ENCODE measurements at places on chromosomes 6 and 20.
A peak's percentile ranks its signal among the peaks of the same experiment; 100 is the strongest.

DNA sequence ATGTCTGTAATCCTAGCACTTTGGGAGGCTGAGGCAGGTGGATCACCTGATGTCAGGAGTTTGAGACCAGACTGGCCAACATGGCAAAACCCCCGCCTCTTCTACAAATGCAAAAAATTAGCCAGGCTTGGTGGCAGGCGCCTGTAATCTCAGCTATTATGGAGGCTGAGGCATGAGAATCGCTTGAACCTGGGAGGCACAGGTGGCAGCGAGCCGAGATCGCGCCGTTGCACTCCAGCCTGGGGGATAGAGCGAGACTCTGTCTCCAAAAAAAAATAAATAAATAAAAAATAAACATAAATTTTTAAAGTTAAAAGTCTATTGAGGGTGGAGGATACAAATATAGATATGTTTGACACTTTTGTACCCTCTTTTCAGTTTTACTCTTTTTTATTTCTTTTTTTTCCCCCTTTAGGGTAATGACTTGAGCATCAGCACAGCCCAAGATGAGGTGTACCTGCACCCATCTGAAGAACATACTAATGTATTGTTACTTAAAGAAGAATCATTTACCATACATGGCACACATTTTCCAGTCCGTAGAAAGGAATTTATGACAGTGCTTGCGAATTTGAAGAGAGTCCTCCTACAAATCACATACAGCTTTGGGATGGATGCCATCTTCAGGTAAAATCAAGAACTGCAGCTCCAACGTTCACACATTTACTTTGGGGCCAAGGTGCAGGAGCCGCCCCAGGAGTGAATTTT, 368.9 kb downstream of the LAMA2 start:
- peak; percentile 31 for DNase-seq

DNA sequence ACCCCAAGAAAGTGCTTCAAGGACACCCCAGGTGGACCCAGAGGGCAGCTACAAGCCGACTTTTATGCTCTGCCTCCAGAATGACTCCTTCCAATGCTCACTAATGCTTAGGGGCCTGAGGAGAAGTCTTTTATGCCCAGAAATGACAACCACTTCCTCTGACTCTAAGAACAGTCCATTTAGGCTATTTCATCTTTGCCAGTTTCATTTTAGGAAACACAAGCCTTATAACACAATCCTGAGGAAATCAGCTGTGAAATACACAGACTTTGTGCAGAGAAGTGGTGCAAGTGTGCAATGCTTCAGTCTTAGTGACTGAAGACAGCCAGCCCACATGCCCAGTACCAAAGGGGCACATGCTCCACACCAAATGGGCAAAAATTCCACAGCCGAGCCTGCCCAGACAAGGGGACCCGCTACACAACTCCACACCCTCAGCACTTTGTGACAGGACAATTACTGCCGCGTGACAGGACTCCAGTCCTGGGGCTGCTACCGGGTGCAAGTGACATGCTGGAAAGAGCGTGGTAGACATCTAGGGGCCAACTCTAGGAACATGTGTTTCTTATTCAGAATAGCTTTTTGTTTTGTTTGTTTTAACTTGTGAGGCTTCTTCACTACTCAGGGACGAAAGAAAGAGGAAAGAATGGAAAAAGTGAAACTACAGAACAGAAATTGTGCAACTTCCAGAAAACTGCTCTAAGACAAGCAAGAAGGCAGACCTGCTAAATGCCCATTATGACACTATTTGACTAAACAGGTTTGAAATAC, 28.2 kb upstream of the PLAGL1 start:
- DNase-seq: no peak

- DNase-seq: peak; percentile 92
Measured at GRCh38 chr6:31814677-31815024, 432 bp downstream of the HSPA1L start.

DNA sequence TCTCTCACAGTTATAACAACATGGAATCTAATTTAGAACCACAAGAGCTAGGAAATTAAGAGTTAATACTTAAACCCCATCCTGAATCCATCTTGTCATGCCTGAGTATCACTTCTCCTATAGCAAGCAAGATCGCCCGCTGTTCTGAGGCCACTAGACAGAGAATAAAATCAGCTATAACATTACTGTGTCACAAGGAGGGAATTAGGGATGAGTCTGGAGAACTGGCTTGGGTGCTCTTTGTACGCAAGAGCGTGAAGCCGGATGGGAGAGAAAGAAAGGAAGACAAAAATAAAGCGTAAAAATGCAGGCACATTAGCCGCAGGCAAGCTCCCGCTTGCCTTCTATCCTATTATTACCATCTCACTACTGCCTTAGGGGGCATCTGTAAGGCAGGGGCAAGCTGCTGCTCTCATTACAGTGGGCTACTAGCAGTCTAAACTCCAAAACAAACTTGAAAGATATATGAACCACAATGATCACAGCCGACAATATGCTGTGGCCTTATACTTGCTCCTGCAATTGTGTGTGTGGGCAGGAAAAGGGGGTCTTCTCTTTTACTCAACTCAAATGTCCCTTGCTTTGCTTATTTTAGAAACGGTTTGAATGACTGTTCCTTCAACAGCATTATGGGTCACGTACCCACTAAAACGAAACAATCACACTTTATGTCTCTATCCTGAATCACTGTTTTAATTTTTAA, 81.9 kb downstream of the GJA10 start:
- no peak for DNase-seq

DNA sequence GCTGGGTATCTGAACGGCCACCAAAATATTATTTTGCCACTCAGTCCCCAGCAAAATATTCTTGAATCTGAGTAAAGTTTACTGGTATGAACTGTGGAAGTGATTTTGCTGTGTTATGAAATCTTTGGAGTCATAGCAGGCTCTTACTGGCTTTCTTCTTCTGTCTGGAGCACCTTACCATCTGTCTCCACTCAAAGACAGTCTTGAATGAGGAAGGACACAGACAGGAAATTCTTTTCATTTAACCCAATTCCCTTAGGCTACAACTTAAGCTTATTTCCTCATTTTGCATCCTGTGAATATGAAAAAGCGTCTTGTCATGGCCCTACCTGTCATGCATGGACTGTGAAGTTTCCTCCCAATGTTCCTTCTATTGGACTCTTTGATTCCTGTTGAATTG, 24.7 kb downstream of the FNDC1 start:
- no peak for DNase-seq

Data from AG04449 (cell line).